ENCODE measurements at places on chromosomes 6 and 20.

- DNase-seq = no peak
Observed at GRCh38 chr6:56657354-56657753, 14.7 kb upstream of the DST start.

DNA sequence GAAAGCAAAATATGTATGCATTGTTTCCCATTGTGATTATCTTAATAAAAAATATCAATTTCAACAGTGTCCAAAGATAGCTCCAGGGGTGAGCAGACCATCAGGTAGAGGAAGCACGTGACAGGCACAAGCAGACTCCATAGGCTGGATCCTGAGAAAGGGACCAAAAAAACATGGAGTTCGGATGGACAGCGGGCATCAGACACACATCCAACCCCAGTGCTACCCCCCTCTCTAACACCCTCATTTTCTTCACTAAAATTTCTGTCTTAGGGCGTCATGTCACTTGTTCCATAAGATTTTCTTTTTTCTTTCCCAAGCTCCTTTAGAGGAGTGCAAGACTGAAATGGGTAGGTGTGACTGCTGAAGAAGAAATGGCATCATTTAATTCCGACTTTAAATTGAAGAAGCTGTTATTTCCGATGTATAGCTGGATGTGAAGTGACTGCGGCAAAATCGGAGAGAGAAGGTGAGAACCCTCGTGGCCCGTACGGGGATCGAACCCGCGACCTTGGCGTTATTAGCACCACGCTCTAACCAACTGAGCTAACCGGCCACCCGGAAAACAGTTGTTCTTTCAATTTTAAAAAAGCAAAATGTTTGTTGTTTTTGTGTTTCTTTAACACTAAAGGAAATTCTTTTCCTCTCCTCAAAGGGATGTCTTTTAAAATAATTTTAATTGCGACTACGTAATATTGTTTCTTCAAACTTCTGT is 10.3 kb upstream of the PRSS16 start:
- peak; percentile 89 for DNase-seq

- no peak for DNase-seq
Observed at GRCh38 chr20:39855056-39855455, 834.0 kb downstream of the MAFB start.

- DNase-seq = peak; percentile 29
Observed at GRCh38 chr6:107704347-107705013, 119.6 kb downstream of the SCML4 start.

GRCh38 chr6:140821196-140821595 is 1311.5 kb upstream of the GJE1 start:
- DNase-seq = no peak

- no peak for DNase-seq
Observed at GRCh38 chr6:36323062-36323461, 13.6 kb downstream of the BNIP5 start.

DNA sequence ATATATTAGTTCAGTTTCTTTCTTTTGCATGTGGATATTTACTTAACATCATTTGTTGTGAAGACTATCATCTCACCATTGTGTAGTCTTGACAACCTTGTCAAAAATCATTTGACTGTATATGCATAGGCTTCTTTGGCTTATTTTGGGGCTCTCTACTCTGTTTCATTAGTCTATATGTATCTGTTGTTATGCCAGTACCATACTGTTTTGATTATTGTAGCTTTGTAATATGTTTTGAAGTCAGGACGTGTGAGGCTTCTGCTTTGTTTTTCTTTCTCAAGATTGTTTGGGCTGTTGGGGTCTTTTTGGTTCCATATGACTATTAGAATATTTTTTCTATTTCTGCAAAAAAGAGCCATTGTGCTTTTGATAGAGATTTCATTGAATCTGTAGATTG is 288.2 kb upstream of the RNF217 start:
- no peak for DNase-seq

DNA sequence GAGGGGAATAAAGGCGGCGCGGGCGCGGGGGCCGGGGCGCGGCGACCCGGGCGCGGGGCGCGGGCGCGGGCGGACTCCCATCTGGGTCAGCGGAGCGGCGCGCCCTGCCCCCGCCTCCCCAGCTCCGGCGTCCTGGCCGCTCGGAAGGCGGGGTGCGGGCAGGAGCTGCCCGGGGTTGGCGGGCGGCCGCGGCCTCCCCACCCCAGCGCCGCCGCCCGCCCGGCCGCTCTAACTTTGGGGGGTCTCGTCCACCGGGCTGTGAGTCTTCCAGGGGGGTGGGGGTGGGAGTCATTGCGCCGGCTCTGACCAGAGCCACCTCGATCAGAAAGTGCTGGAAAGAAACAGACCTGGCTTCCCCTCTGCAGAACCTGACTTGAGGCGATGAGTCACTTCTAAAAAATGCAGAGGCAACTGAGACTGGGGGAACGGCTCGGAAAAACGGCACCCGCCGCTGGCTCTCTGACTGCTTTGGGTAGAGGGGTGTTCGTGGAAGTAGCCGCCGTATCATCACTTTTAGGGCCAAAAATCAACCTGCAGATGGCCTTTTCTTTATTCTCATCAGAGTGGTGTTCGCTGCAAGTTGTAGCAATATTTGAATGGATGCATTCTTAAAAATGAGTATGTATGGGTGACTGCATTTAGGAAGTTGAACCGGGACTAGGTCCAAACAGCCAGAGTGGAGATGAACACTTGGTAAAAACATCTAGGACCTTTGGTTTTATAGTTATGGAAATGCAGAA is 667 bp downstream of the CAP2 start:
- no peak for DNase-seq

GRCh38 chr6:148069256-148069655 is 273.4 kb upstream of the SASH1 start:
- DNase-seq = no peak

DNA sequence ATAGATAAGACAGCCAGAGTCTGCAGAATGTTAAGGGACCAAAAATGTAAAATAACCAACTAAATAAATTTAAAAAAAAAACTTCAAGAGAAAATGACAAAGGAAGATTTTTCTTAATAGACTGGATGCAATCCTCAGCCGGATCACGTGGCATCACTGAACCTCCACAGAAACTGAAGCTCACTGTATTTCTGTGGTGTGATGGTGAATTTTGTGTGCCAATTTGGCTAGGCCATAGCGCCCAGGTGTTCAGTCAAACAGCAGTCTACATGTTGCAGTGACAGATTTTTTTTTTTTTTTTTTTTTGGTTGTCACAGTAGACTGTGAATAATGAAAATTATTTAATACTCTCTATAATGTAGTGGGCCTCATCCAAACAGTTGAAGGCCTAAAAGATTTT is 95.5 kb downstream of the ARHGAP18 start:
- no peak for DNase-seq

- no peak for DNase-seq
Observed at GRCh38 chr20:45951925-45952834, 17.7 kb downstream of the PCIF1 start.

DNA sequence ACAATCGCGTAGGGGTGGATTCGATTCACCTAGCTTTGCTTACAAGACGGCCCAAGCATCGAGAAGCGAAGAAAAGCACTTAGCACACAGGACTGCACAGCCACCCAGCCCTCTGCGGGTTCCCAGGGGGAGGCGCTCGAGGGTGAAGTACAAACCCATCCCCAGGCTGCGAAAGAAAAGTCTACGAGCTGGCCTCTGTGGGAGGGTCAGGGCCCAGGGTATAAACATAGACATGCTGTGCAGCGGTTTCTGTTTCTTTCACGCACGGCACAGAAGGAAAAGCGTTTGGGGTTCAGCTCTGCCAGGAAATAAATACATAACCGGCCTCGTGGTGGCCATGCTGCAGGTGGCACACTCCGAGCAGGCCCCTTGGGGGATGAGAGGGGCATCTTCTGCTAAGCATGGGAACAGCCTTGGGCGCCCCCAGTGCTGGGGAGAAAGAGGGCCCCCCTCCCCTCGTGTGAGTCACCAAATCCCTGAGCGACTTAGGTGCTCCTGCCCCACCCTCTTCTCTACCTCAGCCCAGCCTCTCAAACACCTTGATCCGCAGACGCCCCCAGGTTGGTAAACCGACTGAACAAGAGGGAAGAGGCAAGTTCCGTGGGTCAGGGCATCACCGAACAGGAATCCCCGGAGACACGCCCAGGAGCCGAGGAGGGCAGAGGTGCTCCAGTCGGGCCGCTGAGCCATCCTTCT is 91.6 kb upstream of the RIPOR2 start:
- DNase-seq = peak; percentile 90

DNA sequence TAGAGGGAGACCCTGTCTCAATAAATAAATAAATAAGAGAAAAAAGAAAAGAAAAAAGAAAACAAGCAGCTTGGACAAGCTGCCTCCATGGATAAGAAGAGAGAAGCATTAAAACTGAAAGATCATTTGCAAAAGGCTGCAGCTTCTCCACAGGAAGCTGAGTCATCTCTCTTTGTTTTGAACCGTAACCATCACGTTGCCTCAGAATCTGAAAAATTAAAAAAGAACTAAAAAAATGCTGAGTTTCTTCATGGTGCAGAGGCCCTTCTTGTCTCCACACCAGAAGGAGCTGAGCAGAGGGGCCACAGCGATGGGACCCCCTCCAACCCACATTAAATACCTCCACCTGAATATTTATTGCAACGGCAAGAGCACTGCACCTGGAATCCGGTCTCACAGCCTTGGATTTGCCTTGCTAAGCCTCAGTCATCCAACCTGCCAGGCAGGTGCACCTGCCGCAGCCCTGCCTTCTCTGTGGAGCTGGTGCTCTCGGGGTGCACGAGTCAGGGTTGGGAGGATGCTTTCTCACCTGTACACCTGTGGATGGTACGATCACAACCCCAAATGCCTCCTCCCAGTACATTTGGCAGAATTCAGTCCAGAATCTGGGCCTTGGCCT is 28.1 kb downstream of the TOX2 start:
- DNase-seq = peak; percentile 79

GRCh38 chr20:38304845-38305447 is 990 bp downstream of the BPI start:
- DNase-seq = peak; percentile 39

DNA sequence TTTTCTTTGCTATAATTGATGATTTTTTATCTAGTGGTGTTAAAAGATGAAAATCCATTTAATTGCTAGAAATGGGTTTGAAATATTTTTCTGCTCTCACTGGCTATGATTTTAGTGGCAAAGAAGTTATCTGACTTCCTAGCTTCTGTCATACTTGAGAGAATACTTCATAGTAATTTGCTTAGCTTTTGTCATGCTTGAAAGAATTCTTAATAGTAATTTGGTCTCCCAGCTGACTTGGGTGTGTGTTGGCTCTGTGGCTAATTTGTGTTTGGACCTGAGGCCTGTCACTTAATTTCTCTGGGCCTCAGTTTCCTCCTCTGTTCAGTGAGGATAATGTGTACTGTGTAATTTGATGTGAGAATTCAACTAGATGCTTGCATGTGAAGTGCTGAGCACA is 12.8 kb upstream of the RMND1 start:
- no peak for DNase-seq

DNA sequence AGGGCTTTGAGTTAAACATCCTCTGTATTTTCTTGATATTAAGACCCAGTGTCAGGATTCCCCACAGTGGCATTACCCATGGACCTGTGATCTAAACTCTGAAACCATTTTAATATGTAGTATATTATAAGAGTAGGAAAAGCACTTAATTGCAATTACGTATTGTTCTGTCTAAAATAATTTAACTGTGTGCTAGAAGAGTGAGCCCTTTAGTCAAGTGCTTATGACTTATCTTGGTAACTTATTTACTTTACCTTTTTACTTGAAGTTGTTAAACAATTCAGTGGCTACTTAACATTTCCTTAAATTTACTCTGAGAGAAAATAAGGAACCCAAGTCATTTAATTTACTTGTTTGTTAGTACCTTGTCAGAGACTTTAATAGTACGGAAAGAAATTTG is 173.6 kb downstream of the CDKAL1 start:
- no peak for DNase-seq

- no peak for DNase-seq
Observed at GRCh38 chr6:113476937-113477839, 380.0 kb upstream of the MARCKS start.

DNA sequence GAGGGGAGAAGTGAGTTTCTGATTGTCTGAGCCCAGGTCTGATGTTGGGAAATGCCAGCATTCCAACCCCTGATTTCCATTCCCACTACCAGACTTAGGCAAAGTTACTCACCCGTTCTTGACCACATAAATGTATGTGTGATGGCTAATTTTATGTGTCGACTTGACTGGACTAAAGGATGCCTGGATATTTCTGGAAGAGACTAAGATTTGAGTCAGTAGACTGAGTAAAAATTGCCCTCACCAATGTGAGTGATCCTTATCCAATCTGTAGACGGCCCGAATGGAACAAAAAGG is 95.8 kb upstream of the TAB2 start:
- no peak for DNase-seq

DNA sequence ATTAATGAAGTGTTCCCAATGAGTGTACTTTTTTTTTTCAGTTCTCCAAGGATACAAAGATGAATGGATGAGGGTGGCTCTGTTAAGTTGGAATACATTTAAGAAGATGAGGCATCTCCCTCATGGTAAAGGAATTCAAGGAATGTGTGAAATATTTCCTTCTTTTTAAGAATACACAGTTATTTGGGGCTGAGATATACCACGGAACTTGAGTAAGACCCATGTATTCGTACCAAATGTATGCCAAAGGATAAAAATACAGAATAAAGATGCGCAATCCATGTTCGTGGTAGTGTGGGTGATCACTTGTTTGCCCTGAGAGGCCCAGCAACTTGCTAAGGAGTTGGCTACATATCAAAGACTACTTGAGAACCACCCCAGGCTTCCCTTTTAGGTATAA is 164.2 kb upstream of the TCF21 start:
- DNase-seq = no peak

GRCh38 chr6:34511915-34512737 is 44.0 kb downstream of the SPDEF start:
- no peak for DNase-seq

DNA sequence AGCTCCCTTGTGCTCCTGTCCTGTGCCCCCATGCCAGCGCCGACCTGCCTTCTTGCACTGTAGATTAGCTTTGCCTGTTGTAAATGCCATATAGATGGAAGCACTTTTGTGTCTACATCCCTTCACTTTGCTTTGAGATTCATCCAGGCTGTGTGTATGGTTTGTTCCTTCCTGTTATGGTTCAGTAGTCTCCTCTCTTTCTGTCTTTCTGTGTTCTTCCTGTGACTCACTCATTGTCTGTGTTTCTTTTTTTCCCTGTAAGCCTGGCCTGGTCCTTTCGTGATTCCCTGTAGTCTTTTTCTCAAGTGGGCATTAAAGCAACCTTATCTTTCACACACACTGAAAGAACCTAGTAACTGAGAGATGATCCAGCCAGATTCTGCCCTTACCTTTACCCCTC is 66.6 kb downstream of the JARID2 start:
- no peak for DNase-seq

- DNase-seq = no peak
Observed at GRCh38 chr6:40882323-40882997, 156.6 kb downstream of the UNC5CL start.

GRCh38 chr6:42197555-42198362 is 3.0 kb upstream of the GUCA1B start:
- DNase-seq = peak; percentile 53

DNA sequence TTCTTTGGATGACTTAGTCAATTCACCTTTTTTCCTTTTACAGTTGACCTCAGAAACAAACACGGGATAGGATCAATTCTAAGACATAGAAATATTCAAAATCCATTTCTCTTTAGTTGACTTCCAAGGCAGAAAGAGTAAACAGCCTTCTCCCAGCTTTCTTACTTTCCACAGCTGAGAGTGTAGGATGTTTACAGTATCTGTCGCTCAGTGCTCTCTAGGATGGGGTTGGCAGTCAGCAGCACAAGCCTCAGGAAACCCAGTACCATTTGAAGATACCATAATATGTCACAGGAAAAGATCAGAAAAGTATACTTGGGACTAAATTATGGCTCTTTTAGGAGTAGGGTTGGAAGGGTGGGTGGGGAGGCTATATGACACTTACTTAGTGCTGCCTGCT is 88.2 kb downstream of the OGFRL1 start:
- no peak for DNase-seq

Data from activated CD4-positive, alpha-beta T cell treated with anti-CD3 and anti-CD28 coated beads, Interleukin-2, amount 50 U/mL, for 16 hours (primary cell).